ENCODE measurements at places on chromosomes 16 and 17. TPM values are rescaled to one million over a fixed set of nuclear protein-coding genes. Genes with fewer than 3 reads are reported as not detected.

- DNase-seq: no peak
Measured at GRCh38 chr16:1614456-1615102, 2.4 kb downstream of the CRAMP1 start.

GRCh38 chr16:81652798-81653505 is 126.1 kb upstream of the PLCG2 start:
- no peak for DNase-seq

DNA sequence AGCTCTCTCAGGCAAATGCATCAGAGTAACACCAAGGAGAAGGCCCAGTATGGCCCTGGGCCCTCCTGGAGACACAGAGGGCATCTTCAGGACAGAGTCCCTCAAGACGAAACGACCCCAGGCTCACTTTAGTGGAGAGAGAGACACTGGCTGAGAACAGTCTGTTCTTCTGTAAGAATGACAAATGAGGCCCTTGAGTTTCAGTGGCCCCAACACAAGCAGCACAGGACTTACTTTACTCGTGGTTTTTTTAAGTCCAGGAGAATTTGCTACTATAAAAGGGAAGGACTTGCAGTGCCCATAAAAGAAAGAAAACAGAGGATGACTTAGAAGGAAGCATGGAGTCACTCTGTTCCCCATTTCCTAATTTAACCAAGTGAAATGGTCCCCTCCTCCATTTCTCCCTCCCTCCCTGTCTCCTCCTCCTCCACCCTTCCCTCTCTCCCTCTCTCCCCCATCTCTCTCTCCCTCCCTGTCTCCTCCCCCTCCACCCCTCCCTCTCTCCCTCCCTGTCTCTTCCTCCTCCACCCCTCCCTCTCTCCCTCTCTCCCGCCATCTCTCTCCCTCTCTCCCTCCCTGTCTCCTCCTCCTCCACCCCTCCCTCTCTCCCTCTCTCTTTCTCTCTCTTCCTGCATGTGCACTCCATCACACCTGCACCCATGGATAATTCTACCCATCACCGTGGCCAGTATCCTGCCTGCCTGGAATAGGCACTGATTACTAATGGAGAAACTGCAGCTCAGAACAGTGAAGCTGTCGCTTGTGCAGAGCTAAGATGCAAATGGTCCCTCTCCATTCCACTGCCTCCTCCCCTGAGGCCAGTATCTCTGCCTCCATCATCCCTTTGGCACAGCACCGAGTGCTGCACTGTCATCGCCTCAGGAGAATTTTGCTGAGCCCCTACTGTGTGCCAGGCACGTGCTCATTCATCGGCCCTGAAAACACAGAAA is 47.3 kb upstream of the RBFOX3 start:
- DNase-seq: no peak

DNA sequence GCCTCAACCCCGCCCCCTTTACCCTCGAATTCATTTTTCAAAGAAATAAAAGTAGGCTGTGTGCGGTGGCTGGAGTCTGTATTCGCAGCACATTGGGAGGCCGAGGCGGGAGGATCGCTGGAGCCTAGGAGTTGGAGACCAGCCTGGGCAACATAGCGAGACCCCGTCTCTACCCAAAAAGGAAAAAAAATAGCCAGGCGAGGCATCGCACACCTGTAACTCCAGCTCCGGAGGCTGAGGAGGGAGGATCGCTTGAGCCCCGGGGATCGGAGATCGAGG is 671 bp upstream of the TOP2A start:
- no peak for DNase-seq

- no peak for DNase-seq
Measured at GRCh38 chr17:79252886-79253285, 178.3 kb downstream of the ENGASE start.

The CLDN9 gene
- total RNA-seq: 0.29 TPM

GRCh38 chr16:54402270-54402669 is 115.7 kb upstream of the IRX3 start:
- no peak for DNase-seq

DNA sequence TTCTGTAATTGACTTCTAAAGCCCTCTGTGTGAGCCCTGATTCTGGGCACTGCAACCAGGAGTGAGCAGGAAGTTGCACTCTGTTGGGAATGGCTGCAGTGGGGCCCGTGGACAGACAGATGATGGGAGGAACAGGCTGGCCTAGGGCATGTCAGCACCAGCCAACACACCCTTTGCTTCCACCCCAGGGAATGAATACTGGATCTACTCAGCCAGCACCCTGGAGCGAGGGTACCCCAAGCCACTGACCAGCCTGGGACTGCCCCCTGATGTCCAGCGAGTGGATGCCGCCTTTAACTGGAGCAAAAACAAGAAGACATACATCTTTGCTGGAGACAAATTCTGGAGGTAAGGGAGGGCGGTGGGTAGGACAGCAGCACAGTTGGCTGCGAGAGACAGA is 10.8 kb upstream of the LPCAT2 start:
- no peak for DNase-seq

- no peak for DNase-seq
Measured at GRCh38 chr17:37358098-37358829, 17.5 kb upstream of the C17orf78 start.

- DNase-seq: no peak
Measured at GRCh38 chr17:79829004-79829403, 10.2 kb downstream of the CBX4 start.

- no peak for DNase-seq
Measured at GRCh38 chr16:19708296-19709205, 9.5 kb downstream of the KNOP1 start.

DNA sequence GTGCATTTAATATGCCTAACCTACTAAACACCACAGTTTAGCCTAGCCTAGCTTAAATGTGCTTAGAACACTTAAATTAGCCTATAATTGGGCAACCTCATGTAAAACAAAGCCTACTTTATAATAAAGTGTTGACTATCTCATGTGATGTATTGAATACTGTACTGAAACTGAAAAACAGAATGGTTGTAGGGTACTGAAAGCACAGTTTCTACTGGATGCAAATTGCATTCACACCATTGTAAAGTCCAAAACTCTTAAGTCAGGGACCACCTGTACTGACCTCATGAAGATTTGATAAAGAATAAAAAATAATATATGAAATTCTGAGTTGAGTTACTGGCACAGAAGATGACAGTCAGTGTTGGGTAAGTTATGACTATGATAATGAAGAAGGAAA is 625.4 kb upstream of the SOX9 start:
- no peak for DNase-seq

DNA sequence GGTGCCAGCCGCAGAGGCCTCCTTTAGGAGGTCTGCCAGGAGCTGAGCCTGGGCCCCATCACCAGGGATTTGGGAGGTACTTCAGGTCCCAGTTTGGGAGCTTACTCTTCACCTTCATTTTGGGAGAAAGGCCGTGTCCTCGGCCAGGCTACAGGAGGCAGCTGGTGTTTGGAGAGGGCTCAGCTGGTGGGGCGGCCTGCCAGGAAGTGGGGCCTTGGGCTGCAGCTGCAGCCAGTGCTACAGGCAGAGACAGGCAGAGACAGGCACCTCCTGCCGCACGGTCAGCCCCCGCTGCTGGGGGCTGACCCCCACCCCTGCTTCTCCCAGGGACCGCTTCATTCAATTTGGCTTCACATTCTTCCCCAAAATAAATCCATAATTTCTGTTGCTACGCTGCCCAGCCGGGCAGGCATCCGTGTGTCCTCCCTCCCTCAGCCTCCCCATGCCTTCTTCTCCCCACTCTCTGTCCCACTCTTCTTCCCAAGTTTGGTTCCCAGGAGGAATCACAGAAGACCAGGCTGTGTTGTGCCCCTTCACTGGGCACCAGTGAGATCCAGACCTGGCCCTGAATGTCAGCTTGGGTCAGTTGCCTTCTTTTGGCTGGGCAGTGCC is 6.1 kb downstream of the TMEM235 start:
- no peak for DNase-seq

DNA sequence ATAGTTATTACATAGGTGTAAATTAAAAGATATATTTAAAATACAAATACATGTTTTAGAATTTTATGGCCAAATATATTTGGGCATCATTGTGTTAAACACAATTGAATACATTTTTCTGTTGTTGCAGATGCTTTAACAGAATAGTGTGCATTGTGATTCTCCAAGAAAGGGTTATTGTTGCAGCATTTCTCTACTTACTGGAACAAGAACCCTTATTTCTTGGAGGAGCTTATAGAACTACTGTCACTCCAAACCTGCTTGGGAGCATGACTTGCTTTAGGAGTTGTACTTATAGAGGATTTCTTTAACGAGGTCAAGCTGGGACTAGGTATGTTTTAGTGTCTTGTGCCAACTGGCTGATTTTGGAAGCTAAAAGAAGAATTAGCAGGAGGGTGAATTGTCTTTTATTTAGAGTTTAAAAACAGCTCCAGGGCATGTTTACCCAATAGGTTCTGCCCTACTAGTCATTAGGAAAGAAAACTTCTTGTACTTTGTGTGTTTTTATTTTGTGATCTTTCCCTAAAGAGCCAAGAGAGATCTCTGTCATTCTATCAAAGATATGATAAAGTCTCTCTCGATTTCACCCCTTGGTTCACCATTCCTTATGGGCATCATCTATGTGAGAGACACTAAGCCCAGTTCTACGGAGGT is 279.8 kb upstream of the SALL1 start:
- no peak for DNase-seq

The ARMC7 gene
- 8.5 TPM for total RNA-seq

- DNase-seq: no peak
Measured at GRCh38 chr16:49883076-49884014, 27.4 kb upstream of the ZNF423 start.

The MRPL58 gene
- total RNA-seq: 52.2 TPM

GRCh38 chr17:57201481-57201880 is 54.8 kb upstream of the MSI2 start:
- DNase-seq: no peak

DNA sequence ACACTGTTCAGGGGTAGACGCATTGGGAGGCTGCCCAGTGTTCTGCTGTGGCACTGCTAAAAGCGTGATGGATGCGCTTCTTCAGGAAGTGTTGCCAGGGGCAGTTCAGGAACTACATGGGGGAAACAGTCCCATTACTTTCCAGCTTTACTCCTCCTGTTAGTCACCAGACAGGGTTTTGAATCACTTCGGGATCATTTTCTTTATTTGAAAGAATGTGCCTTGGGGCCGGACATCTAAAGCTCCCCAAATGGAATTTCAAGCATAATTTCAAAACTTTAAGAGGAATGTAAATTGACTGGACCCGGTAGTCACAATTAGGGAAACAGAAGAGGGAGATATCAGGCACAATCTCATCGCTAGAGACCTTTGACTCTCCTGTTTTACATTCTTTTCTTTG is 1.3 kb upstream of the KRTAP2-1 start:
- no peak for DNase-seq

The FOXC2 gene
- total RNA-seq: 30.1 TPM

DNA sequence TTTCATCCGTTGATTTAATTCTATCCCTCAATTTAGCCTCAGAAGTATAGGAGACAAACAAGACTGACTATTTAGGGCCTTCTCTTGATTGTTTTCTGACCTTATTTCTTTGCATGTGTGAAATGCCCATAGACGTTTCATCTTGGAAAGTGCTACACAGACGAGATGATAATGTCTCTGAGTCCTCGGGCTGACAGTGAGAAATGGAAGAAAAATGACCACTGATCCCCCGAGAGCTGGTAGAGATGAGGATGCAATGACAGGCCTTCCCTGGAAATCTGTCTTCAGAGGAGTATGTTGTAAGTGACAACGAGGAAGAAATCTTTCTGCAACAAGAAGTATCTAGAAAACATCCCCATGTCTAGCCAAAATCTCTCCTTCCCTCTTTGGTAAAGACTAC is 522.9 kb downstream of the HAPSTR1 start:
- DNase-seq: no peak

DNA sequence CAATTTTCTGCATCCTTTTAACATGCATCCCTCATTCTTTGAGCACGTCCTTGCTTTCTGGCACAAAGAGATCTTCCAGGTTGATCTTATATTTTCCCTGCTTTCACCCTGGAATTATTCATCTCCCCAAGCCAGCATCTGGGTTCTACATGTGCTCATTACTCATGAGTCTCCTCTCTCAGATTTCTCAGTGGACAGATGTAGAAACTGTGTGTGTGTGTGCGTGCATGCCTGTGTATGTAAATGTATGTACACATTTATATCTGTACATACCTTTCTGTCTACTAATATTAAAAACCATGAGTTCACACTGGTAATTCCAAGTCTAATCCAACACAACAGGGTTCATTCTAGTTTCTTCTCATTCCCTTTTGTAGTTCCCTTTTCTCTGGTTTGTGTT is 41.9 kb upstream of the NSRP1 start:
- DNase-seq: no peak

DNA sequence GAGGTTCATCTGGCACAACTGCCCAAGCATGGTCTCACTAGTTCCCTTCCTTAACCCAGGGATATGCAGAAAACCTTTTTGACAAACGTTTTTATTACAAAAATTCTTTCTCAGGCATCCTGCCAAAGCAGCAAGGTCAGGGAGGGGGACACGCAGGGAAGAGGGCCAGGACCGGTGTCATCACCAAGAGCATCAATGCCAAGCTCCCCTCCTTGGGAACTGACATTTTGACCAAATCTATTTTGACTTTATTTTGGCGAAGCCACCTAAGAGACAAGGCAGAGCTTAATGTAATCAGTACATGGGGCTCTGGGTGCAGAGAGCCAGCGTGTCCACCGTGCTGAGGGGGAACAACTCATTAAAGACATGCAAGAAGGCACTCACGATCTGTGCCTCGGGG is 265.2 kb downstream of the CBLN1 start:
- no peak for DNase-seq

DNA sequence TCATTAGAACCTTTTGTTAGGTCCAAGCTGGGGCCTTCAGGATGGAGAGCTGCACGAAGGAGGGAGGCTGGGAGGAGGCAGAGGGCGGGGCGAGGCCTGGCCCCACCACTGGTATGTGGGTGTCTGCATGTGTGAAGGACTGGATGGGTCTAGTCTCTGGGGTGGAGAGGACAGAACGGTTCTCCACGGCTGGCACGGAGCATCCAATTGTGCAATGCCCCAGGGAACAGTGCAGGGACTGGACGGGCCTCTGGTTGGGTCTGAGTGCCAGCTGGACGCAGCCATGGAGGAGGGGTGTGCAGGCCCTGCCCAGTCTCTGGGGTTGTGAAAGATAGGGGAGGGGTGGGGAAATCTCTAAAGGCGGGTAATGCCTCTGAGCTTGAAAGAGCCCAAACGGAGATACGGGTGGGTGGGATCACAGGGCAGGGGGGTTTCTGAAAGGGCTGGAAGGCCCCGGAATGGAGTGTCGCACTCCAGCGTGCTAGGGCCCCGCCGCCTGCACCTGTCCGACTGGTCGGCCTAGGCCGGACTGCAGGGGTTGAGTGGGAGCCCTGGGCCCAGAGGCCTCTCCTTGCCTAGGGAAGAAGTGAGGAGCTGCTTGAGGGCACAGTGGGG is 1.6 kb downstream of the PPL start:
- DNase-seq: no peak

DNA sequence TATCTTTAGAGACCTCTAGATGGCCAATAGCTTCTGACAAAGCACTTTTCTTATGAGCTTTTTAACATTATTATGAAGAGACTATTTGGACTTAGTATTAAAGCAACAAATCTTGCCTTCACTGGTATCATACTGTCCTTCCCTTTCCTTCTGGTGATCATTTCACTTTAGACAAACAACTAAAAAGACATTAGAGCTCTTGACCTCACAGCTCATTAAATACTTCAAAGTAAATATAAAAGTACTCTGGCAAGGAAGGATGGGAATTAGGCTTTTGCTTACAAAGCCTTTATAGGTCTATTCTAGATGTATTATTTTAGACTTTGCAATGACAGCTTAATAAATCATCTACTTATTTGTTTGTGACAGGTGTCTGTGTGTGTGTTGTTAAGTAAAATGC is 11.1 kb downstream of the STXBP4 start:
- no peak for DNase-seq

GRCh38 chr17:72351884-72352346 is 231.1 kb downstream of the SOX9 start:
- DNase-seq: no peak

The CUEDC1 gene
- 14.5 TPM for total RNA-seq

GRCh38 chr17:20992416-20992815 is 50.4 kb downstream of the USP22 start:
- no peak for DNase-seq
